ENCODE measurements at places on chromosomes 1 and 21.

GRCh38 chr1:82398357-82398756 lies 597.6 kb downstream of the ADGRL2 start:
- no peak for DNase-seq

DNA sequence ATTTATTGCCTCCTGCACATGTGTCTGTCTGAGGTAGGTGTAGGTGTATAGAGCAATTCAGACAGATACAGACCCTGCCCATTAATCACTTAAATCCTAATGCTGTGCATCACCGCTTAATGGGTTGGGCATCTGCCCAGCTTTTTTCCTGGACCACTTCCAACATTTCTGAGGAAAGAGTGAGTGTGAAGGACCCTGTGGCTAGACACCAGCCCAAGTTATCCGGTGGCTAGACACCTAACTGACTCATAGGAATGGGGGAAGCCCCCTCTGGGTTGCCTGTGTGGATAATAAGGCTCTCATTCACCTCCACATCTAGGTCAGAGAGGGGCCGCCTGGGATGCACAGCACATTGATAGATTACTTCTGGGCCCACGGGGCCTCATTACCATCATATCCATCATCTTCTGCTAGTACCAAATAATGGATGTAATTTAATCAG lies 121.1 kb upstream of the RAVER2 start:
- no peak for DNase-seq

DNA sequence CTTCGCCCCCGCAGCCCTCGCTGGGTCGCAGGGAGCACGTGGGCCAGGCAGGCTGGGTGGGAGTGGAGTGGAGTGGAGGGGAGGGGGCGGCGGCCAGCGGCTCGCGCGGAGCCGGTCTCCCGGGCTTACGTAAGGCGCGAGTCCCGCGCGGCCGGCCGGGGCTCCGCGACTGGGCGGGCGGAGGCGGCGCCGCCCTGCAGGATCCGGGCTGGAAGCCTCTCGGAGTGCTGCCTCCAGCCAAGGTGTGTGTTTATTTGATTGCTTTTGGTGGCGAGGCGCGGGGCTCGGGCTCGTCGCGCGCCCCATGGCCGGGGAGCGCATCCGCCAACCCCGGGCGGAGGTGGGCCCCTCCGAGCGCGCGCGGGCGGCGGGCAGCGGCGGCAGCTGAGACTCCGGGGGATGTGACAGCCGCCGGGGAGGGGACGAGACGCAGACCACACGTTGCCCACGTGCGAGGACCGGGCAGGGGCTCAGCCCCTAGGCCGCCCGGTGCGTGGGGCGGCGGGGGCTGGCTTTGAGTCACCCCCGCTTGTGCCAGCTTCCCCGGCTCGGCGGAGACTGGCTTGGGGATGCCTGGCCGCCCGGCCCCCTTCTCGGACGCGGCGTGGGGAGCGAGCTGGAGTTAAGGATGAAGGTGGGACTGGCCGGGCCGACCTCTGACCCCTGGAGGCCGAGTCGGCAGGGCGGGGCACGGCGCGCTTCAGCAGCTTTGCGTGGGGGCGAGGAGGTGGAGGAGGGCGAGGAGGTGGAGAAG lies 402 bp upstream of the AK4 start:
- DNase-seq, result no peak

DNA sequence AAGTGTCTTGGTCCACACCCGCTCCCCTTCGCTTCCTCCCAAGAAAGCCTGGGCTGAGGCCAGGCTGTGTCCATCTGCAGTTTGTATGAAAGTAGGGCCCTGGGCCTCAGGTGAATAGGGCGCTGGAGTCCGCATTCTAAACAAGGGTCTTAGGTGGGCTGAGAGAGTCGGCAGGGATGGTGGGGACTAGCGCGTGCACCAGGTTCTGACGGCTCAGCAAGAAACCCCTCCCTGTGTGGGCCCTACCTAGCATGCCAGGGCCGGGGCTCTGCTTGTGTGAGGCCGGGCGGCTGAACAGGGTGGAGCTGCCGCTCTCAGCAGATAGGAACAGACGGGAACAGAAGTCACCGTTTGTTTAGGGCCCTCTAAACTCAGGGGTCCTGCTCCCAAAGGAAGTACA lies 1.7 kb downstream of the ACTRT2 start:
- no peak for DNase-seq

GRCh38 chr1:198780376-198780775 lies 141.5 kb downstream of the PTPRC start:
- DNase-seq, result no peak

GRCh38 chr1:206513312-206514111 lies 6.2 kb downstream of the RASSF5 start:
- no peak for DNase-seq

- DNase-seq, result no peak
Observed at GRCh38 chr1:219340796-219341195, 167.1 kb downstream of the LYPLAL1 start.

GRCh38 chr1:207793327-207793726 lies 41.5 kb downstream of the CD46 start:
- DNase-seq, result no peak

DNA sequence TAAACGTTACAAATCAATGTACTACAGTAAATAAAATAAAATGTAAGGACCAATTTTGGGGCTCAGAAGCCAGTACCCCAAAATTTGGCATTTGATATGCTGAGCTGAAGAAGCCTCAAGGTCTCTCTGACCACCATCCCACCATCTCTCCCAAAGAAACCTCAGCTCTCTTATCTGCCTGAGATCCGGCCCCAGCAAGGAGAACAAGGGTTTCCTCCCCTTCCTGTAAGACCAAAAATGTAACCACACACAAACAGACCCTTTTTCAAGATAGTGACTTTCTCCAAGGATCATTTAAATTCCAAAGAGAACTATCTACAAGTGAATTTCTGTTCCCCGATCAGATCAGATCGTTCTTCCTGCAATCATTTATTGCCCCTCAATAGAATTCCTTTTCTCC lies 68.1 kb upstream of the SLC45A1 start:
- no peak for DNase-seq

DNA sequence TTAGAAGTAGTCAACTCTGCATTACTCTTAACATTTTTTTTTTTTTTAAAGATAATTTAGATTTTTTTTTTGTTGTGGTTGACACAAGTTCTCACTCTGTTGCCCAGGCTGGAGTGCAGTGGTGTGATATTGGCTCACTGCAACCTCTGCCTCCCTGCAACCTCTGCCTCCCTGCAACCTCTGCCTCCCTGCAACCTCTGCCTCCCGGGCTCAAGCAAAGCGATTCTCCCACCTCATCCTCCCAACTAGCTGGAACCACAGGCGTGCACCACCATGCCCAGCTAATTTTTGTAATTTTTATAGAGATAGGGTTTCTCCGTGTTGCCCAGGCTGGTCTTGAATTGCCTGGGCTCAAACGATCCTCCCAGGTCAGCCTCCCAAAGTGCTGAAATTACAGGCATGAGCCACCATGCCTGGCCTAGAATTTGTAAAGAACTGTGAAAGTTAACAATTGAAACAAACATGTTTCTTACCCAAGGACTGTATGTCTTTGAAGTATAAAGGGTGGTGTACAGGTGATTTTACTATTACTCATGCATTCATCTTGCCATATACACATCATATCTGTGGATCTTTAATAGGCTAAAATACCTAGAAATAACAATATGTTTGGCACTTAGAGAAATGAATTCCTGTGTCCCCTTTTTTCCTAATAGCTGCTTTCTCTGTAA lies 114.7 kb downstream of the ATP5PO start:
- DNase-seq, result no peak

- no peak for DNase-seq
Observed at GRCh38 chr1:199311478-199312262, 672.8 kb downstream of the PTPRC start.

GRCh38 chr1:85582687-85583591 lies 2.4 kb downstream of the CCN1 start:
- DNase-seq, result no peak

- no peak for DNase-seq
Observed at GRCh38 chr1:228684607-228685006, 50.7 kb upstream of the RHOU start.

DNA sequence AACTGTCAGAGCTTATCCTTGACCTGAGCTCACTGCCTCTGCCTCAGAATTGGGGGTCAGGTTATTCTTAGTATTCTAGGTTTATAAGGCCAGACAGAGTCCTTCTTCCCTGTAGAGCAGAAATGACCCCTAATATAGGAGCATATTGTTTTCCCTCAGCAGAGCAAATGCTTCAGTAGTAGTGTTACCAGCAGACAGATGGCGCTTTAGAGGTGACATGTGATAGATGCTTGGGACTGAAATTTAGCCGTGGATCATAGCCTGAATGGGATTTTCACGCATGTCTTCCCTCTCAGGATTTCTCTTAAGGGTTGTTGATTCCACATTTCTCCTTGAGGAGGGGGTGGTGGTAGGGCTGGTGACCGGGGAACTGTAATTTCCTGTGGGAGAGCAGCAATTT lies 24.5 kb downstream of the ADARB1 start:
- no peak for DNase-seq

DNA sequence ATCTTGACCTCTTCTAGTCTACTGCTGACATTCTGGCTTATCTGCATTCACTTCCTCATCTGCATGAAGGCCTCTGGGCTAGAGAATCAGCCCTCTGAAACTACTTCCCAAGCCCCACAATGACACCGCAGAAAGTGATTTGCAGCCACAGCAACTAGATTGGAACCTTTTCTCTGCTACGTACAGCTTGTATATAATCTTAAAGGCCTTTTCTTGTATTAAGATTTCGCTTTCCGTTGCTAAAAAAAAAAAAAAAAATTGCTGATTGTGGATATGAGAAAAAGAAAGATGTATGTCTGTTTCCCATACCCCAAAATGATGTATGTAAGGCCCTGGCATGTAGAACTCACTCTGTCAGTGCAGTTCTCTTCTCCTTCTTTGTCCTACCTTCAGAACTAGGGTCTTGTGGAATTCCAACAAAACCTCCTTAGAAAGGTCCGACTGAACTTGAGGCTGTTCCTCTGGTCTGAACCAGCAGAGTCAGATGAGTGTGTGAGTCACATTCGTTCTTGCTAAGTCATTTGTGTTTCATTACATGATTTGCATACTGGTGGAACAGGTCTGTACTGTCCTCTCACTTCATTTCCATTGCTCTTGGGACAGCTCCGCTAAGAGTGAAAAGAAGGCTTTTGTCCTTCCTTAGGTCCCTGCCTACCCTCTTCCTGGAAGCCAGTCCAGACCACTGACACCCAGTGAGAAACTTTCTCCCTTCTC lies 62.7 kb downstream of the PLPP3 start:
- DNase-seq, result peak; percentile 8

DNA sequence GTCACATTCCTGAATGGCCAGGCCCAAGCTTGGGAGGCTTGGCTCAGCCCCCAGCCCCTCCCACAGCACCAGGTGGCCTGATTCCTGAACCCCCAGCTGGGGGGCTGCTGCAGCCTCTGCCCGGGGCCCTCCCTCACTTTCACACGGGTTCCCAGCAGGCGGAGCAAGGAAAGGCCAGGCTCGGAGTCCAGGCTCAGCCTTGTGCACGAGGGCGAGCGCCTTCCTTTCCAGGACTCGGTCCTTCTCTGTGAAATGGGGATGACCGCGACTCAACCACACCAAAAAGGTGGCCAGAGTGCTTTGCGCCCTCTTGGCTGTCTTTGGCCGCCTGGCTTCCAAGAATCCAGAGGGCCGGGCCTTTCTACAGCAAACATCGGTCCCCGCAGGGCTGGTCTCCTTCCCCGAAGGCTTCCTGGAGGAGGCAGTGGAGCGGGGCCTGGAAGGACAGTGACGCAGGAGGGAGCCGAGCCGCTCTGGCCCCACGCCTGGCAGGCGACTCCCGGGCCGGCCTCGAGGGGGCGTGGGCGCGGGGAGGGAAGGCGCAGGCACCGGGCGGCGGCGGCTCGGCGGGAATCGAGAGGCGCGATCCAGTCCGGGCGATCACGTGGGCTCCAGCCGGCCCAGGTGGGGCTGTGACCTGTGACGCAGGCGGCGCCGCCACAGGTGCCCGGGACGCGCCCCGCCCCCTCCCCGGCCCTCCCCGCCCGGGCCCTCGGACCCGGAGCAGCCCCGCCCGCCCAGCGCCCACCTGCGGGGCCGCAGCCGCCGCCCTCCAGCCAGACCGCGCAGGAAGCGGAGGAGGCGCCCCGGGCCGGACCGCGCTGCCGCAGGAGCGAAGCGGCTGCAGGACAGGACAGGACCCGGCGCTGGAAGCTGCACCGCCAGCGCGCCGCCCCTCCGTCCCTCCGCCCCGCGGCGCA lies at the start of gene ARHGEF16:
TSS of gene ARHGEF16 (plus strand) at position 775 of the 920 bp plus-strand sequence. CDS start 8,420 bp downstream, outside the sequence.
- DNase-seq, result peak; percentile 80

DNA sequence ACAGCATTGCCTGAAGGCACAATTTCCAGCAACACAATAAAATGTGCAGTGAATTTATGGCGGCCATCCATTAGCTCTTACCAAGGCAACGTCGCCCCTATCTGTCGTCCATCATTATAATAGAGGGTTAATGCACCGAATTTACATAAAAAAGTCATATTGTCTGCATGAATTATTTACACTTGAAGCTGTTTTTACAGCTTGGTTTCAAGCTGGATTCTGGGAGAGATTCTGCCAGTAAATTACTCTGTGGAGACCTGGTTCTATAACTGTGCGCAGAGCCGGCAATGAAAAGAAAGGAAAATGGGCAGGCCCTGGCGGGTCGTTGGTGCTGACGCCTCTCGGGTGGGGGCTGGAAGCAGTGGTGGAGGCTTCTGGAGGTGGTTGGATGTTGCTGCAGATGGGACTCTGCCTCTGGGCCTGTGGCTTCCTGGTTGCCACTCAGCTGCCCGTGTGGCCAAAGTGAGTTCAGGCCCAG lies 48.9 kb upstream of the POU3F1 start:
- no peak for DNase-seq

DNA sequence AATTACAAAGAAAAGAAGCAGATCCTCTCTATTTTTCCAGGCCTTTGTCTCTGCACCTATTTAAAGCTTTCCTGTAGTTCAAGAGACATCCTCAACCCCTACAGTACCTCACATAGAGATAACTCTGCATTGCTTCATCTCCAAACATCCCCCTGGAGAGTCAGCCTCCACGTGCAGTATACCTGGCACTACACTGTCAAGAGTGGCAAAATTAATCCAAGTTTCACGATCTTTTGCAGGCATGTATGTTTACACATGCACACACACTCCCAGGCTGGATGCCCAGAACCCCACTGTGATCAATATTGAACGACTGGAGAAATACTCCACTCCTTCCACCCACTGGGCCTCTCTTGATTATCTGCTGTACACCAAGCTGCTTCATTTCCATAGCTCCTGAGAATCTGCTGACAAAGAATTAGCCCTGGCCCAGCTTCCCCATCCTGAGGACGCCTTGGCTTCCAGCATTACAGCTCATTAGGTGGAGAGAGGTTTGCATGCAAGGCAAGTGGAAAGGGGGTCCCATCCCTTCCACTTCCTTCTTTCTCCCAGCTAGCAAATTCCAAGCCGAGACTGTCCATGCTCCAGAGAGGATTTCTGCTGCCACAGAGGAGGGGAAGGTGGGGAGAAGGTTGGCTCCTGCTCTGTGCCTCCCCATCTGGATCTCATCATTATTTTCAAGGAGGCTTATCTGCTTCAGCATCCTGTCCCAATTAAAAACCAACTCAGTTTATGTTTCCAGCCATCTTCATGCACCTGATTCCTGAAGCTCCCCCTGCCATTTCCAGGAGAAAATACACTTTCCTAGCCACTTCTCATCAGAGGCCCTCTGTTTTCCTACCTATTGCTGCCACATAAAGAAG lies 66.5 kb upstream of the GOLT1A start:
- no peak for DNase-seq

Data from DMS79 (cell line).